Activated T-helper 1 cell treated with anti-CD3 and anti-CD28 coated beads, Interleukin-2, amount 50 U/mL, for 16 hours (primary cell): ENCODE measurements at places on chromosomes 1 and 21.

DNA sequence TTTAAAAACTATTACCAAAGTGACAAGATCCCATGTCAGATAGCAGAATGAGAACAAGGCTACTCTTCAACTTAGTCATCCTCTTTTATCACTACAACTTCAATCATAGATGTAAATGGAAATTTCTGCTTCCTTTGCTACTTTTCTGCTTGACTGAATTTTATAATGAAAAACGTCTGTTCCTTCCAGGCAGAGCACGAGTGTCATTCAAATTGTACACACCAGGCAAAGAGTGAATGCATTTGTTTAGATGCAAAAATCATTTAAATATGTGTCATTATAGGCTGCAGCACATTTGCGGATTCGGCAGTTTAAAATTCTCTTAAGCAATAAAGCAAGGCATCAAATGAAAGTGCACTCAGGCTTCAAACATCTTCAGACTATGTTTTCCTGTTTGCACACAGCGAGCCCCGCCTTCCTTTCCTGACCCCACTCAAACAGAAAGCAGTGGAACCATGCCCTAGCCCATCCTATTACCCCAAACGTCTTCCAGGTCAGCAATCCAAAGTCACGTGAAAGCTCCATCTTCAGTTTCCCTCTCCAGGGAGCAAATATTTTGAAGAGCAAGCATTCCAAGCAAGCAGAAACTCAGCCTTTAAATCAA lies 99.6 kb downstream of the APP start:
- no peak for DNase-seq

GRCh38 chr1:213985209-213986019 lies 2.4 kb upstream of the PROX1 start:
- no peak for DNase-seq

- no peak for DNase-seq
Observed at GRCh38 chr1:21955501-21956281, 18.6 kb upstream of the HSPG2 start.

DNA sequence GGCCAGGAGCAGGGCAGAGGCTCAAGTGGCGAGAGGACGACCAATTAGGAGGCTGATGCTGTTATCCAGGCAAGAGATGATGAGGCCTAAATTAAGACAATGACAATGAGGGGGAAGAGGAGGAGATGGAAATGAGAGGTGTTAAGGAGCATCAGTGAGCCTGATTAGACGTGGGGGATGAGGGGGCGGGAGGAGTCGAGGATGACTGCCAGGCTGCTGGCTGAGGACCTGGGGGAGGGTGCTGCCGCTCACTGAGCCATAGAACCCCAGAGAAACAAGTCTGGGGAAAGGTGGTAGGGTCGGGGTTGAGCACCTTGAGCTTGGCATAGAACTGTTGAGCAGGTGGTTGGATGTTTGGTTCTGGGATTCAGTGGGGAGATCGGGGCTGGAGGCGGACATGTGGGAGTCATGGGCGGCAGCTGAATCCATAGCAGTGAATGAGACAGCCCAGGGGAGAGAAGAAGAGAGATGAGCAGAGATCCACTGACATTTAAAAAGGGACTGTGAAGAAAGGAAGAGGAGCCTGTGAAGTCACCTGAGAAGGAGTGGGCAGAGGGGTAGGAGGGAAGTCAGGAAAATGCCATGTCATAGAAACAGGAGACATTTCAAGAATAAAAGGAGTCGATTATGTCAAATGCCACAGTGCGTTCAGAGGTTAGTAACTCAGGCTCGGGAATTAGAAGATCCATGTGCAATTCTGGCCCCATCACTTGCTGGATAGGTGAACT lies 28.5 kb downstream of the DLGAP3 start:
- DNase-seq: no peak

DNA sequence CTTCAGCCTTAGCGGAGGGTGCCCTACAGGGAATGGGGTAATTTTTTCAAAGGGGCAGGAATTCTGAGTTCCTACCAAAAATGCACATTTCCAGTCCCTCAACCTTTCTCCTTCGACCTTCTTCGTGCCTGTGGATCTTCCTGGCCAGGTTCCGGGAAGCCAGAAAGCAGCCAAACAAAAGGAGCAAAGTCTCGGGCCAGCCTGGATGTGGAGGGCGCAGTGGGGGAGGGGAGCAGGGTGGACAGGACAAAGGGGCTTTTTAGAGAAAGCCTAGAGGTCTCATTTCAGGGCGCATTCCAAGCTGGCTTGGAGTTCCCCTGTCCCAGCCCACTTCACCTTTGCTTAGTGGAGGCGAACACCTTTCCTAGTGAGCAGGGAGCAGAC lies 2.9 kb upstream of the INAVA start:
- DNase-seq: no peak

DNA sequence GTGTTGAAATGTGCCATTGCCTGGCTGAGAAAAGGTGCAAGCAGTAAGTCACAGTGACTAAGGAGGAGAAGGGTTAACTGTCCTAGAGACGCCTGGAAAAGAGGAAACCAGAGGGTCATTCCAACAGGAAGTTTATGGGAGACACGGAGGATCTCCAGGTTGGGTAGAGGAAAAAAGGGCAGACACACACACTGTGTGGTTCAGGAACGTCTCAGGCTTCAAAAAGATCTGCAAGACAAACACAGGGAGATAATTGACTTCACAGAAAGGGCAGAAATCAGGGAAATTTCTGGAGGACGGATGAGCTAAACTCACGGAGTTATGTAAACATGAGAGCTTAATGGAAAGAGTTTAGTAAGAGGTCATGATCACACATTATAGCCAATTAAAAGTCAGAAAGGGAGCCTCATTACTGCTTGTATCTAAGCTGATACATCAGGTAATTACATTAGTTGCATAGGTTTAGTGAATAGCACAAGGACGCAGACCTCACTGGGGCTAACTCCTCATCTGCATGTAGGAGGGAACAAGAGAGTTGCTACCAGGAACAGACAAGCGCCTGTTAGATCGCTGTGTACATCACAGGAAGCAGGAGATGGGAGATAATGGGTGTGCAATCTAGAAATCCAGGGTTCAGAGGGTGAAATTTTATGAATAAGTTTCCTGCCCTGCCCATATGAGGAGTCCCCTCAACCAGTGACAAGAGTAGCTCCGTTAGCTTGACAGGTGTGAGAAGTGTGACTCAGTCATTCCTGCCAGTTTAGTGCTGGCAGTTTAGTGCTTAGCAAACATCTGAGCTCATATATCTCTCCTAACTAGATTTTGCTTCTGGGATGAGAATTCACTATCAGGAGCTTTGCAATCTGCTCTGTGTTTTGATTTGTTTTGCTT lies 96.6 kb upstream of the TNR start:
- no peak for DNase-seq

- DNase-seq: no peak
Observed at GRCh38 chr1:67791261-67791660, 42.0 kb downstream of the GNG12 start.

DNA sequence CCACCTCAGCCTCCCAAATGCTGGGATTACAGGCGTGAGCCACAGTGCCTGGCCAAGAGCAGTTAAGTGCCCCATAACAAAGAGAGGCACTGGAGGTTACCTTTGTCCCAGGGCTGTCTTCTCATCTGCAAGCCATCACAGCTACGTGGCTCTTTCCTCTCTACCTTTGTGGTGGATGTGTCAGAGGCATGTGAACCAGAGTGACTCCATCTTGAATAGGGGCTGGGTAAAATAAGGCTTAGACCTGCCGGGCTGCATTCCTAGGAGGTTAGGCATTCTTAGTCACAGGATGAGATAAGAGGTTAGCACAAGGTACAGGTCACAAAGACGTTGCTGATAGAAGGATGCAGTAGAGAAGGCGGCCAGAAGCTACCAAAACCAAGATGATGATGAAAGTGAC lies 59.4 kb upstream of the POU2F1 start:
- no peak for DNase-seq

- DNase-seq: no peak
Observed at GRCh38 chr1:53266038-53266437, 27.7 kb upstream of the MAGOH start.

GRCh38 chr1:247332215-247332622 lies 552 bp upstream of the ZNF496 start:
- DNase-seq: no peak

GRCh38 chr1:84756455-84757082 lies 66.3 kb upstream of the SSX2IP start:
- no peak for DNase-seq

DNA sequence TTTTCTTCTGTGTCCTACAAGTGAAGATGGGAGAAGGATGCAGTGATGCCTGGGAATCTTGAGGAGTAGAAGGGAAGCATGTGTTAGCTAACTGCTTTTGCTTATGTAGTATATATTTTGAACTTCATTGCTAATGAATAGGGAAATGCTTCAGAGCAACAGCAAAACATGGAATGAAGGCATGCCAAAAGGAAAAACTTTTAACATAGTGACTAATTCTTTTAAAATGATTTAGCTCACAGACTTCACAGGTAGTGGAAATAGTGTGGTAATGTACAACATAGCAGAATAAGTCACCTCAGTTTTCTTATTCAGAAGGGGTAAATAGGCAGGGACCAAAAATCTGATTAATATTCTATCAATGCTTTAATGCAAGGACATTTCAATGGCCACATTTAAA lies 95.5 kb downstream of the LYPLAL1 start:
- no peak for DNase-seq

DNA sequence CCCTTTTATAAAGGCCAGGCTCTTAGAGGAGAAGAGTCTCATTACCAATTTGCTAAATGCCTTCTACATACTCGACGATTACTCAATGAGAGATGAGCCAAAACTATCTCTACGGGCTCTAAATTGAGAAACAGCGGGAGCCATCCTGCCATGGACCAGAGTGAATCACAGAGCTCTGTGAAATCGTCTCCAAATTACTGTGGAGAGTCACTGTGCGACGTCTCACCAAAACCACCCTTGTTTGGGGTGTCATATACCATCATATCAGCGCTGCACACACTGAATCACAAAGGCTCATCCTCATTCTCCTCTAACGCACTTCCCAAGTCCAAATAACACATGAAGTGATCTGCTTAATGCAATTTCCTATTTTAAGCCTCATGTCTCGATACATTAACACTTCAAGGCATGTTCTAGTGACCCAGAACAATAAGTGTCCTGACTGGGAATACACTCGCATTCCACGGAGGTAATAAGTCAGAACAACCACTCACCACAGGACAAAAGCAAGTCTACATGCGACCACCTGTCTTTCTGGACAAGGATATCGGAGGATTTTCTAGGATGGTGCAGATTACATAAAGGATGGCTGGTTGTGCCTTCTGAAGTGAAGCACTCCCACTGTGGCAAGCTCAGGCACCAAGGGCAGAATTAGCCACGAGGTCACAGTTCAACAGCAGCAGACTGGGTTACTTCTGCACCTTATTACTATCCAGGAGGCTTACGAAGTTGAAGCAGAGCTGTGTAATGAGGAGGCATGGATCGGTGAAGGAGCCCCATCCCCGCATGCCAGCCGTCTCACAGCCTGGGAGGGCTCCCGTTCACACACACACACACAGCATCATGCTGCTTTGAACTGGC lies 44.3 kb downstream of the NID1 start:
- DNase-seq: no peak
